ENCODE measurements at places on chromosomes 5 and 9. TPM values are rescaled to one million over a fixed set of nuclear protein-coding genes. Genes with fewer than 3 reads are reported as not detected.
A peak's percentile ranks its signal among the peaks of the same experiment; 100 is the strongest.

BTNL8 gene
- total RNA-seq: 4.2 TPM

TMEM215 gene
- total RNA-seq: not detected

PRRX2 gene
- total RNA-seq: 10.6 TPM

PCDHB4 gene
- total RNA-seq: 8.7 TPM

HDAC3 gene
- total RNA-seq: 58.2 TPM

DTWD2 gene
- 17.6 TPM for total RNA-seq

GPR151 gene
- not detected for total RNA-seq

WDR36 gene
- 43.2 TPM for total RNA-seq

- H3K36me3 ChIP-seq: no peaks in the 10 kb centered on the region
- no peak overlapping the region for H3K27ac ChIP-seq
- no peak for DNase-seq
These were observed 19.7 kb downstream of the MYO10 start for GRCh38 chr5:16916262-16916878.

DNA sequence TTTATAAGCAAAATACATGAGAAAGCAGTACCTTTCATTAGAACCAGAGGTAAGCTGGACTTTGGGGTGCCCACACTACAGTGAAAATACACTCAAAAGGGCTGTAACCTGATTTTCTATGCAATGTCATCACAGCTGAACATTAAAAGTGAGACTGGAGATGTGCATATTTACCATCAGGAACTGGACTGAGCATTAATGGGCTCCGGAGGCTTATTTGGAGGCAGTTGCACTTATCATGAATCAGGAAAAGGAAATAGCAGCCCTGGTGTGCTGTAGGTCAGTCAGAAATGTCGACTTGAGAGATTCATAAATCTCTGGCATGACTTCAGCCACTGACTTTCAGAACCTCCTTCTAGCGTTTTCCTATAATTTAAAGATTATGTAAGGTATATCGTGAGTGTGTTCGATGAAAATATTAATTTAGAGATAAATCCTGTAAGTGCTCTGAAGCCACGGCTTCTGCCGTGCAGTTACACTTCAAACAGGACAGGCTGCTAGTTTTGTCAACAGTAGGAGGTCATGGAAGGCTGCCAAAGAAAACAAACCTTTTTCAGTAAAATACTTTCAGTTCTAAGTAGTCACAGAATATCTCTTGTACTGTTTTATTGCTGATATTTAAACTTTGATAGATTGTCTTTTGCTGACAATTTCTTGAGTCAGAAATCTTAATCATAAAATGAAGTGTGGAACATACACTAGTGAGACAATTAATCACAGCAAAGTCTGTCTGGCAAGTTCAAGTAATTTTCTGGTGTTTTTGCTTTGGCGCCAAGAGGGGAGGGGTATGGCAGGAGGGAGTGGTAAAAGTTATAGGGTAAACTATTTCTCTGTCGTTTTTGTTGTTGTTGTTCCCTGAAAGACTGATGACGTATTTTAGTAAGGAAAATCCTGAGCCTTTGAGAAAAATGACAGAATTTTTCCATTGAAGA lies 939.7 kb downstream of the NR2F1-AS1 start:
- no peaks in the 10 kb centered on the region for H3K27me3 ChIP-seq
- peak overlapping the region; percentile 38 for H3K27ac ChIP-seq
- H3K4me3 ChIP-seq: peak overlapping the region; percentile 10
- H3K4me1 ChIP-seq: no peaks in the 10 kb centered on the region

- no peak for DNase-seq
- no peaks in the 10 kb centered on the region for H3K4me1 ChIP-seq
- no peak overlapping the region for H3K27ac ChIP-seq
- H3K4me3 ChIP-seq: no peak overlapping the region
These were observed 6.8 kb upstream of the FXN start for GRCh38 chr9:69028754-69029153.

DNA sequence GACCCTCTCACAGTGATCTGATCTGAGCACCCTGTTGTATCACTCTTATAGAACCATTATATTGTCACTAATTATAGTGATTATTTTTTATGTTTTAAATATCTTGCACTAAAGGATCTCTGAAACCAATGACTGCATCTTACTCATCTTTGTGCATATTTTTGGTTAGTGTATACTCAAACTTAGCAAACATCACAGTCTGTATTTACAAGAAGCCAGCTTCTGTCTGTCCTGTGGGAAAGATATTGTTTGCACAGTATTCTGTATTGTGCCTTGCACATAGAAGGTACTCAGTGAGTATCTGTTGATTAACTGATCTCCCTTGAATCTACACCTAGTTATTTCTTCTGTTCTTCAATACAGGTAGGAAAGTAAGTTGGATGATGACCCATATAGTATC lies 131.5 kb downstream of the PAM start:
- H3K27ac ChIP-seq: no peak overlapping the region
- H3K4me3 ChIP-seq: no peak overlapping the region
- no peaks in the 10 kb centered on the region for H3K4me1 ChIP-seq
- H3K27me3 ChIP-seq: no peaks in the 10 kb centered on the region

GRCh38 chr9:27179245-27179865 lies 70.3 kb downstream of the TEK start:
- DNase-seq: no peak
- no peak overlapping the region for H3K27ac ChIP-seq
- H3K4me1 ChIP-seq: peaks cover 14% of the 10 kb centered on the region
- H3K36me3 ChIP-seq: no peaks in the 10 kb centered on the region
- H3K4me3 ChIP-seq: no peak overlapping the region
- H3K27me3 ChIP-seq: no peaks in the 10 kb centered on the region

- no peaks in the 10 kb centered on the region for H3K36me3 ChIP-seq
- H3K4me1 ChIP-seq: peaks cover 2% of the 10 kb centered on the region
- DNase-seq: no peak
- H3K27ac ChIP-seq: no peak overlapping the region
These were observed 6.6 kb downstream of the CWC27 start for GRCh38 chr5:64775291-64775690.

GRCh38 chr5:175478384-175479124 lies at the start of gene SFXN1:
Gene SFXN1 (plus strand): TSS chr5:175478560. CDS start chr5:175492104, 13,544 bp downstream.
- H3K4me1 ChIP-seq: peaks cover 12% of the 10 kb centered on the region
- DNase-seq: peak; percentile 57
- no peaks in the 10 kb centered on the region for H3K36me3 ChIP-seq

DNA sequence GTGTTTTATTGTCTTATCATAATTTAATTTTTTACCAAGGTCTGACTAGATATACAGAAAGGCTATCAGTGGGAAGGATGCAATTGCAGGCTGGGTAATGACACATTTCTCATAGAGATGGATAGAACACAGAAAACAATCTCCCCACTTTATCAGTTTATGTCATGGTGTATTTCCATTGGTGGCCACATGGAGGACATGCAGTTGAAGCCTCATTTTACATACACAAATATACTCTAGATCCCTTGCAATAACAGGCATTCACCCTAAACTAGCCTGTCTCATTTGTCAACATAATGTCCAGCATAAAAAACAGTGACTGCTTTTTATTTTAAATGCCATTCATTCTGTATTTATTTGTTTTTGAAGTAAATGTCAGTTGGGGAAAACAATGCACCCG lies 526.3 kb downstream of the GABRG2 start:
- H3K4me1 ChIP-seq: no peaks in the 10 kb centered on the region
- H3K27me3 ChIP-seq: no peaks in the 10 kb centered on the region
- H3K4me3 ChIP-seq: no peak overlapping the region
- H3K36me3 ChIP-seq: no peaks in the 10 kb centered on the region
- DNase-seq: no peak
